Subcutaneous adipose tissue (tissue), 4 donors: ENCODE measurements at places on chromosomes 6 and 20. TPM values are rescaled to one million over a fixed set of nuclear protein-coding genes. Genes with fewer than 3 reads are reported as not detected.

KIF6 gene
- total RNA-seq: not detected

MOG gene
- not detected for total RNA-seq

MAVS gene
- 32.1 TPM for total RNA-seq

HDGFL1 gene
- total RNA-seq: not detected

TINAG gene
- not detected for total RNA-seq

PRDM13 gene
- total RNA-seq: not detected

APOM gene
- total RNA-seq: 2.7 TPM

CCN6 gene
- total RNA-seq: not detected

NFATC2 gene
- total RNA-seq: 2.3 TPM
